ENCODE measurements at places on chromosomes 11 and 22.

- DNase-seq = peak; percentile 28
Measured at GRCh38 chr11:66467034-66467659, 442 bp downstream of the PELI3 start.

GRCh38 chr11:94883878-94884277, 89.5 kb downstream of the CWC15 start:
- DNase-seq = no peak

- no peak for DNase-seq
Measured at GRCh38 chr11:14766585-14766984, 123.0 kb downstream of the PDE3B start.

DNA sequence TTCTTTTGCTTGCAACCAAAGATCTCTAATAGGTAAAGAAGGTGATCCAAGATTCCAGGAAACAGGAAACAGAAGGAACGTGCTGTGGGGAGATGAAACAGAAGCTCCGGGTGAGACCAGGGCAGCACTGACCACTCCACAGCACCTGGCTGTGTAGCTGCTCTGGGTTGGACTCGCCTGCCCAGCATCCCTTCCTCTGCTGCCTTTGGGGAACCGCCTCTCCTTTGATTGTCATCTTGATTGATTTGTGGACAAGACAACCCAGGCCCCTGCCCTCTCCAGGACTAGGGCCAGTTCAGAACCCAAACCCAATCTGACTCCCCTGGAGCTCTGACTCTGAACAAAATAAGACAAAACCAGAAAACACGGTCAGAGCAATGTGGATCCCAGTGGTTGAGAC, 14.7 kb upstream of the APOBEC3A start:
- DNase-seq = no peak

GRCh38 chr11:89119426-89119825, 53.6 kb upstream of the GRM5 start:
- no peak for DNase-seq

DNA sequence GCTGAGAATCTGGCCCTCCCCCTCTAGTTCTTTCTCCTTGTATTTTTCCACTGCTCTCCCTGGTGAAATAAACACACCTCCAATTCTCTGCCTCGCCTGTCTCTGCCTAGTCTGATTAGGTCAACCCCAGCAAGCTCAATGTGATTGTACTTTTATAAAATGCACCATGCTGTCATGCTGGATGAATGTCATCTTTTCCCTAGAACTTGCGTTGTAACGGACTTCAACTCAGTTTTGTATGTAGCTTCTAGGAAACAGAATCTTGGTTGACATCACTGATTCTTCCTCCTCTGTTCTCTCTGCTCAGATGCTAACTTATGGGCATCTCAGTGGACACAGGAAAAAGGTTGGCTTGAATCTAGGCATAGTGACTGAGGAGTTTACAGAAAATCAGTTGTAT, 261.9 kb upstream of the ISX start:
- no peak for DNase-seq

- no peak for DNase-seq
Measured at GRCh38 chr11:3096909-3097530, 39.8 kb upstream of the CARS1 start.

GRCh38 chr11:97445561-97445960, 1055.7 kb downstream of the JRKL start:
- no peak for DNase-seq

- DNase-seq = no peak
Measured at GRCh38 chr22:45905326-45905923, 71.5 kb downstream of the WNT7B start.

DNA sequence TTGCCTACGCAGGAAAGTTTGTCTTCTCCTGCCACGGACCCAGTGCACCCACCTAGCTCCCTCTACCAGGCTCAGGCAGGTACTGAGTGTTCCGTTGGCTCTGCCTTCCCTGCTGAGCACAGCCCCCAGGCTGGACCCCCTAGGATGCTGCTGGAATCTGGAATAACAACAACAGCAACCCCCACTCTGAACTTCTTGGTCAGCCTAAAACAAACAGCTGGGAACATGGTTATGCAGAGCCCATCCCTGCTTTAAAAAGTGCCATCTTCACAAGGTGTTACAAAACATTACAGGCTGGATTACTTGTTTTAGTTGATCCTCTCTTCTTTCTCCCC, 1.8 kb downstream of the OPCML start:
- DNase-seq = no peak

DNA sequence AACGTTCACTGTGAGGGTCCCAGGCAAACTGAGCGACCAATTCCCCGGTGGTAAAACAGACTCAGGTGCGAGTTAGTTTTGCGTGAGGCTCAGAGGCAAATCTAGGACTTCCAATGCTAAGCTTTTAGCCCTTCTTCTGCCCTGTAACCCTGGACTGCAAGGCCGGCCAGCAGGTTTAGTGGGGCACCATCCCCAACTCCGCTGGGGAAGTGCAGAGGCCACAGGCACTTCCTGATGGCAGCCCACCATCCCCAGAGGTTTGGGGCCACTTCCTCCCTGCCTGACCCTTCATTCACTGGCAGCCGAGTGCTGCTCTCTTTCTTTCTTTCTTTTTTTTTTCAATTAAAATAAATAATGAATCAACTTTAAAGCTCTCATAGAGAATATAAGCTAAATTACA, 124.6 kb upstream of the B3GAT1 start:
- DNase-seq = no peak

DNA sequence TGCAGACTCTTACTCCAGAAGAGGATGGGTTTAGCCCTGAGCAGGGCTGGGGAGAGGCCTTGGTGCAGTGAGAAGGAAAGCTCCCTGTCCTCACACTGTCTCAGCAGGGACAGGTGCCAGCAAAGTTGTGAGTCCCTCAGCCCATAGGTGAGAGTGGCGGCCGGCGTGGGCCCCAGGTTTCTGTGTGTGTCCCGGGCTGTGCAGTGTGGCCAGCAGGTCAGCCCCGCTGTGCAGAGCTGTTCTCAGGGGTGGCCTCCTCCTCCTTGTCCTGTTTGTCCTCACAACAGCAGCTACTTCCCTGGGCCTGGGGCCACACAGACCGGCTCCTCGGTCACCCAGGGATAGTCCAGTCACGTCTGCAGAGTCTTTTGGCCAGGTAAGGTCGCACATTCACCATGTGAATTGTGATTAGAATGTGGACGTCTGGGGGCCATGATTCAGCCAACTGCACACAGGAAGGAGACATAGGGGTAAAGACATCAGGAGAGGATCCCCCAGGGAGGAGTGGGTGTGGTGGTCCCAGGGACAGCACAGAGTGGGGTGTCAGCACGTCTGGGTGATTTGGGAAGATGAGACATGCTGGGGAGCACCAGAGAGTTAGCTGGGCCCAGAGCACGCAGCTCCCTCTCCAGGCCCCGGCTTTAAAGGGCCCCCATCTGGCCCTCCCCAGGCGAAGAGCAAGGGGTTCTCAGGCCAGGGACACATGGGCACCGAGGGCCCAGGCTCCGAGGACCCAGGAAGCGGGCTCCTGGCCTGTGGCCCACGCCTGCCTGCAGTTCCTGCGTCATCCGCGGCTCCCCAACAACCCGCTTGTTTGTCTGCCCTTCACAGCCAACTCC, 81.6 kb downstream of the MYEOV start:
- no peak for DNase-seq

DNA sequence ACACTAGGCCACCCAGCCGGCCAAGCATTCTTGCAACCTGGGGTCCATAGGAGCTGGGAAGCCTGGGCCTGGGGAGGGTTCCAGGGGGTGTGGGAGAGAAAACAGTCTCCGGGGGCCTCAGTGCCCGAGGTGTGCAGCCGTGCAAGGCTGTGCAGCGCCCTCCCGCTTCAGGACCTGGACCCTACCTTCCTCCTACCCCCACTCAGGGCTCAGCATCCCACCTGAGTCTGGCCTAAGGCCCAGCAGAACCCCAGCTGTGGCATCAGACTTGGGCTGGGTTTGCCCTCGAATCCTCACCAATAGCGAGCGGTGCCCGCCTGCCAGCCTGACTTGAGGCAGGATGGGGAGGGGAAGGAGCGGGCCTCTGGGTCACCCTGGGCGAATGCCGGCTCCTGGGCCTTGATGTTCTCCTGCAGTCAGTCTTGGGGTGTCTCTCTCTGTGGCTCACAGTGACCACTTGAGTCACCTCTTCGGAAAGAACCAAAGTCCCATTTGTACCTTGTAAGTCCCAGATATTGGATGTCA, 53.6 kb upstream of the PPARA start:
- no peak for DNase-seq

DNA sequence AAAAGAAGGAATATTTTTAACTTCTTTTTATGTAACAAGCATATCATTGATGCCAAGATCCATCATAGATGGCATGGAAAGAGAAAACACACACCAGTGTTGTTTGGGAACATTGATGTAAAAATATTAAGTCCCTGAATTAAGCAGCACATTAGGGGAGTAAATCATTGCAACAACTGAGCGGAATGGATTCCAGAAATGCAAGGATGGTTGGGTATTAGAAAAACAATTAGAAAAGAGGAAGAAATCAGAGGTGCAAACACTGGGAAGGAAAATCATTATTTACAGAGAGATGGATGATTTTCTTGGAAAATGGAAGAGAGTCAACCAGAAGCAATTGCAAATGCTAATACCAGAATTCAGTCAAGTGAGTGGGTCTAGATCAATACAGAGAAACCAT, 8.1 kb downstream of the SMIM38 start:
- DNase-seq = no peak

GRCh38 chr11:27233654-27234042, 129.4 kb downstream of the CCDC34 start:
- DNase-seq = peak; percentile 30

DNA sequence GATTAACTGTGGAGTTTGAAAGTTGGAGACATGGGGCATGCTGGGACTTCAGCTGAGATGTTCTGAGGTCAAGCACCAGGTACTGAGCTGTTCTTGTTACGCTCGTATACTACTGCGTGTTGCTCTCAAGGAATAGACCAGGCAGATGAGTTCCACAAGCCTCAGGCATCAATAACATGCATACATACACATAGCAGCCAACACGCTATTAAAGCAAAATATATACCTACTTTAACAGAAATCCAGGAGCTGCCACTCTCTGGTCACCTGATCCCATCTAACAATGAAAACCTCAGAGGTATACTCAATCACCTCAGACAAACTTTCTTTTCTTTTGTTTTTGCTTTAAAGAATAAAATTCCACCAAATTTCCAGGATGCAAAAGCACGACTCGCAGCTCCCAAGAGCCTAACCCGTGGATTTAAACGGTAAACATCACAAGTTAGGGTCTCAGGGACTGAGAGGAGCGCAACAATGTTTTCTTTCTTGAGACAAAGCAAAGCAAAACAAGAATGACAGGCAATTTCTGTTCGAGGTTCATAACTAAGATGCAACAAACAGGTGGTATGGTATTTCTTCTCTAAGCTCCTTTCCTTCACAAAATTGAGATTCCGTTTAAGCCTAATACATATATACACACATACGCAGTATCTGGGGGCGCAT, 16.5 kb downstream of the BLID start:
- DNase-seq = no peak

GRCh38 chr11:9250139-9250582, 15.0 kb downstream of the DENND5A start:
- peak; percentile 82 for DNase-seq

GRCh38 chr22:25804676-25805075, 62.7 kb downstream of the MYO18B start:
- DNase-seq = no peak

DNA sequence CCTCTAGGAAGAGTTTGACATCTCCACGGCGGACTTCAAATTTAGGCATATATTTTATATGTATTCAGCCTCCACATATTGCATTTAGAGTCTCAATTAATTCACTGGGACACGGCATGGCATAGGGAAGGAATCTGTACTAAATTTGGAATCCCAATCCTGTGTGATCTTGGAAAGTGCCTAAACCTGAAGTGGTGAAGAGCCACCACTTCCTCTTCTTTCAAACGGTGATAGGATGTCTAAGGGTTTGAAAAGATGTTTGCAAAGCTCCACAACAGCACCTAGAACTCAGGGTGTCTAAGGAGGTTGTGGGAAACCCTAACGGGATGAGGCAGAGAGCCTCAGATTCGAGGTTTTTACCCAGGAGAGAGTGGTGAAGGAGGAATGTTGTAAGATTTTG, 1.0 kb upstream of the L3MBTL2 start:
- DNase-seq = no peak

GRCh38 chr11:98047647-98048046, 973.1 kb upstream of the CNTN5 start:
- DNase-seq = no peak

GRCh38 chr11:33509632-33510031, 191.0 kb downstream of the C11orf91 start:
- no peak for DNase-seq

DNA sequence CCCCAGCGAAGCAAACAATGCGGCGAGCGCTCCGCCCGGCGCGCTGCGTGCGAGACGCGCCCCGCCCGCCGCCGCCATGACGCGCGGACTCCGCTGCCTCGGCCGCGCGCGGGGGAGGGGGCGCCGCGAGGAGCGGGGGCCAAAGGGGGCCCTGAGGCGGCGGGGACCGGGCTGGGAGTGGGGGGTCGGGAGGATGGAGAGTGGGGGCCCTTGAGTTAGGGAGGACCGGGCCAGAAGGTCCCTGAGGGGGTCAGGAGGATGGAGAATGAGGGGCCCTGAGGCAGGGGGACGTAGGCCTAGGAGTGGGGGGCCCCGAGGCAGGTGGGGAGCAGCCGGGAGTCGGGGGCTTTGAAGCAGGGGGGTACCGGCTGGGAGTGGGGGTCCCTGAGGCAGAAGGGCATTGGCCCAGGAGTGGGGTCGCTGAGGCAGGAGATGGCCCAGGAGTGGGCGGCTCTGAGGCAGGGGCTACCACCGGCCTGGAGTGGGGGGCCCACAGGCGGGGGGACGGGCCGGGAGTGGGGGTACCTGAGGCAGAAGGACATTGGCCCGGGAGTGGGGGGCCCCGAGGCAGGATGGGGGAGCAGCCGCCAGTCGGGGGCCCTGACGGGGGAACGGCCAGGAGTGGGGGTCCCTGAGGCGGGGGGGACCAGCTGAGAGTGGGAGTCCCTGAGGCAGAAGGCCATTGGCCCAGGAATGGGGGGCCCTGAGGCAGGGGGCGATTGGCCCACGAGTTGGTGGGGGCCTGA, at the start of gene BRD1:
Gene BRD1 (minus strand): TSS at position 21 of the 746 bp plus-strand sequence. CDS start 3,556 bp downstream, outside the sequence.
- peak; percentile 83 for DNase-seq

- no peak for DNase-seq
Measured at GRCh38 chr11:3613998-3614741, 27.6 kb downstream of the ART5 start.

GRCh38 chr11:15341587-15341986, 226.9 kb downstream of the INSC start:
- DNase-seq = no peak

- no peak for DNase-seq
Measured at GRCh38 chr11:79436919-79437277, 3.9 kb downstream of the TENM4 start.

Data from GM12865 (cell line).